ENCODE measurements at places on chromosomes 12 and 14.
A peak's percentile ranks its signal among the peaks of the same experiment; 100 is the strongest.

DNA sequence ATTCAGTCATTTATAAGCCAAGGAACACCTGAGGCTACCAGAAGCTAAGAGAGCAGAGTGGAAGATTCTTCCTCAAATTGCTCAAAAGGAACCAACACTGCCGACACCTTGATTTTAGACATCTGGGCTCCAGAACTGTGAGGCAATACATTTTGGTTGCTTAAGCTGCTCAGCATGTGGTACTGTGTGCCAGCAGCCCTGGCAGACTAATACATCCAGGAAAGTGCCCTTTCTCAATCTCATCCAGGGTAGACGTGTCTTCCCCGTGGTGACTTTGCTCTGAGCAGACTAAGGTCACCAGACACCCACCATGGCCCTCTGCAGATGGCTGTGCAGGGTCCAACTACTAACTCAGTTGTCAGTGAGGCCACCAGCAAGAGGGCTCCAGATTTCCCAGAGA, 122.8 kb downstream of the VRK1 start:
- no peak for DNase-seq

DNA sequence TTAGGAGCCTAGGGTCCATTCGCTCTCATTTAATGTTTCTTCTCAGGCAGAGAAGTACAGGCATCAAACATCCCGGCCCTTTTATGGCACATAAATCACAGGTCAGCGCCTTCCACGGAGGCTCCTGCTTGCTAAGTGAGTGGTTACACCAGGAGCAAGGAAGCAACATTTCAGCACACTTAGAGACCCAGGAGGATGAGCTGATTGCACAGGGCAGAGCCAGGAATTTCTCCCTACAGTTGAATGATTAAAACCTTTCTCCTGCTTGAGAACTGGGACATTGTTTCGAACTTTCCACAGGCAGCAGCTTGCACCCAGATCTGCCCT, 233.4 kb downstream of the SPTSSA start:
- no peak for DNase-seq

DNA sequence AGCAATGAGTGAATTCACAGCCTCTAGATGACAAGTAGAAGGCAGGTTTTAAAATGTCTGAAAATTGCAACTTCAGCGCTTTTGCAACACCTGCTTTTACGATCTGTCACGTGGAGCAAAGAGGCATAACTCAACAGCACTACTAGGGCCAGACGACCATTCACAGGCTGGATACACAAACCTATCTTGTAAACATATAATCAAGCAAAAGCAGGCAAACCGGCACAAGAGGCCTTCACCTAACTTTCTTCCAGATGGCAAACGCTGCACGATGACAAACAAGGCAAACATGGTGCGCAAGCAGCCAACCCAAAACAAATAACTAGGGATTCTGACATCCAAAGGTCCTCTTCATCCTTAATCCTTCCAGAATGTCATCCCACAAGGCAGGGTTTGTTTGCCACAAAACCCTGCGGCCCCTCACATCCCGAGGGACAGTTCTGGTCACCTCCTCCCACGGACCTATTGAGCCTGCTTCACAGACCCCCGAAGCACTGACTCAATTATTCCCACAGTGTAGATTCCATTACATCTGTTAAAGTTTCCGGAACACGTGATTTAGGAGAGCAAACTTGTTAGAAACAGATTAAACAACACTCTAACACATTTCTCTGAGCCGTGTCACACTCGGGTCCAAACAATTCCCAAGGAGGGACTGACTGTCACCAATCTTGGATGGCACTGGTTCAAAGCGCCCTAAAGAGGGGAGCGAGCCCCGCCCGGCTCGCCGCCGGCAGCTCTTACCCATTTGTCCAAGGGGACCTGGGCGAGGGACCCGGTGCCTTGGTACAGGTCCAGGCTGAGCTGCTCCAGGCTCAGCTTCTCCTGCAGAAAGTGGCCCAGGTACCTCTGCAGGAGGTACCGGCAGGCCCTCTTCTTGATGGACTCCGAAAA, 823 bp downstream of the ATG2B start:
- peak; percentile 29 for DNase-seq

DNA sequence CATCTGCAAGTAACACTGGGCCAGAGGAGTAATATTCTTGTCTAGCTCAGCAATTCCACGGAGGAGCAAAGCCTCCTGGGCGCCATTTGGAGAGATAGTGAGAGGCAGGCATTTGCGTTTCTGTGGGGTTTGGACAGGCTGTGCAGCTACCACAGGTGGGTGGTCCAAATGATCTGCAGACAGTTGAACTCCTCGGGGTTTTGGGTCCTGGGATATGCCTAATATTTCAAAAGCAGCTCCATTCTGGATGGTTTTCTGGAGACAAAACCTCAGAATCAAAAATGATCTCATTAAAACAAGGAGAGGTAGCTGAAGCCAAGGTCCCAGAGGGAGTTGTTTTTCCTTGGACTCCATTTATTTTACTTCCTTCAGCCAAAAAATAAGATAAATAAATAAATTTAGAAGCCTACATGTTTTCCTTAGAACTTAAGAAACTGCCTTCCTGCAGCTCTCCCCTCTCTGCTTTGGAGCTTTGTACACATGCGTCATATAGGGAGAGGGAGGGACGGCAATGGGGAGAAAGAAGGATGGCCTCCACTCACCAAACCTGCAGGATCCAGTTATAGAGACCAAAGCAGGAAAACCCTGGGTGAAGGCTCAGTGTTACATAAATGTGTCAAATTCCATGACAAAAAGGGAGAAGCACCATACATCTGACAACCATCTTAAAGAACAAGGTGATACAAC, 227.3 kb upstream of the DAAM1 start:
- DNase-seq: no peak

DNA sequence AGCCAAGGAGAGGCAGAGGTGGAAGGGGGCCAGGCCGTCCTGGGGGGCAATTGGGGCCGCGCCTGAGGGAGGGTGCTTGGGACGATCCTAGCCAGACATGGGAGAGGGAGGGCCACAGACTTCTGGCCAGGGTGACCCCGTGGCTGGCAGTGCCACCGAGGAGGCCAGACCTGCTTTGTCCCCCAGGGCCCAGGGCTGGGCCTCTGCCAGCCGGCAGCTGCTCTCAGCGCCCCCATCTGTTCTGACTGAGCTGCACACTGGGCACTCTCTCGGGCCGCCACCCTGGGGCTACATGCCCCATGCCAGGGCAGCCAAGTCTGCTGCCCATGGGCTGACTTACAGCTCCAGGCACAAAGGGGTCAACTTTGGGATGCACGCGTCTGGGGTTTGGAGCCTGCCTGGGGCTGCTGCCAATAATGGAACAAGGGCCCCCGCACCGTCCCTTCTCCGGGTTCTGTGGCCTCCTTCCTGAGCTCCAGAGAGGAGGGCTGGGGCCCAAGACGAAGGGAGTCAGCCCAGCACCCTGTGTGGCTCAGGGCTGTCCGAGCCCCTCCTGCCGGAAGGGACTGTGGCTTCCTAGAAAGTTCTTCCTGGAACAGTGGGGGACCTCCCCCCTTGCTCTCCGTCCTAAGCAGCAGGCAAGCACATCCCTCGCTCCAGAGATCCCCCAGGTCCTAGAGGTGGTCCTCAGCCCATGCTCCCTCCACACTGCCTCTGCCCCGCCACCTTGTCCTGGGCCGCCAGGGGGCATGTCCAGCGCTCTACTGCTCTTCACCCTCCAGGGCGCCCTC, 1.1 kb downstream of the ADSS1 start:
- DNase-seq: peak; percentile 46

DNA sequence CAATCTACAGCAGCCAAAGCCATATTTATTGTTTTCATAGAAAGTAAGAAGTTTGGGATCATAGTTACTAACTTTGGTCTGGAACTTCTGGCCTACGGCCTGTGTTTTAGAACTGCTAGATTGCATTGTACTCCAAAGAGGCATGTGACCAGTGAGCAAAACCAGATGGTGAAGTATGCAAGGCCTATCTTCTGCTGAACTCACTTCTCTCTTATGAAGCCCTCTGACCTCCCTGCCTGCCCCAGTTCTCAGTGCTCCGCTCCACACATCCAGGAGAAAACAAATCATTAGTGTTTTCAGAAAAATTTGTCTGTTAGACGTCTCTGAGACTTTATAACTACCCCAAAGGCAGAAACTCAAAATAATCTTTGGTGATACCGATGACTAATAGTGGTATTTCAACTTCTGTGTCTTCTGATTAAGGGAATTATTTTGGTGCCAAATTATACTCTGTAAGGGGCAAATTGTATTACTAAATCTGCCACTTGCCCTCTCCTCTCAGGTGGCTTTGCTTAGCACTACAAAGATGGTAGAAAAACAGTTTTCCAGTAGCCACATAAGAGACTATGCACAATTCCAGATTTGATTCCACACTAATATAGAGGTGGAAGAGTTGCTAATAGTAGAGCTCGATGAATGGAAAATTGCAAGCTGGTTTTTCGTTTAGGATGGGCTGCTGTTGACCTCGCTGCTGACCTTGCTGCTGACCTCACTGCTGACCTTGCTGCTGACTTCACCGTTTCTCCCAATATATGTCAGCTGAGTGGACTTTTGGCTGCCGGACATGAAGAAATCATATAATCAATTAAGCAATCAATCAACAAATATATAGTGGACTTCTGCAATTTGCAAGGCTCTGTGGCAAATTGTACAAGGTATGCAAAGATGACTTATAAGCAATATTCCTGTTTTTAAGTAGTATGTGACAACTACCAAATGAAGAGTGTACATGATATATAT, 147.5 kb downstream of the KITLG start:
- no peak for DNase-seq

- DNase-seq: no peak
These were observed 98.6 kb upstream of the FAR2 start for GRCh38 chr12:29050503-29050902.

- DNase-seq: no peak
These were observed 30.6 kb downstream of the KCNH5 start for GRCh38 chr14:63014621-63015020.

GRCh38 chr14:50920482-50921230, 23.6 kb downstream of the PYGL start:
- DNase-seq: no peak

GRCh38 chr14:61598980-61599379, 96.3 kb upstream of the HIF1A start:
- DNase-seq: no peak

GRCh38 chr14:55340482-55340881, 69.3 kb downstream of the FBXO34 start:
- no peak for DNase-seq

DNA sequence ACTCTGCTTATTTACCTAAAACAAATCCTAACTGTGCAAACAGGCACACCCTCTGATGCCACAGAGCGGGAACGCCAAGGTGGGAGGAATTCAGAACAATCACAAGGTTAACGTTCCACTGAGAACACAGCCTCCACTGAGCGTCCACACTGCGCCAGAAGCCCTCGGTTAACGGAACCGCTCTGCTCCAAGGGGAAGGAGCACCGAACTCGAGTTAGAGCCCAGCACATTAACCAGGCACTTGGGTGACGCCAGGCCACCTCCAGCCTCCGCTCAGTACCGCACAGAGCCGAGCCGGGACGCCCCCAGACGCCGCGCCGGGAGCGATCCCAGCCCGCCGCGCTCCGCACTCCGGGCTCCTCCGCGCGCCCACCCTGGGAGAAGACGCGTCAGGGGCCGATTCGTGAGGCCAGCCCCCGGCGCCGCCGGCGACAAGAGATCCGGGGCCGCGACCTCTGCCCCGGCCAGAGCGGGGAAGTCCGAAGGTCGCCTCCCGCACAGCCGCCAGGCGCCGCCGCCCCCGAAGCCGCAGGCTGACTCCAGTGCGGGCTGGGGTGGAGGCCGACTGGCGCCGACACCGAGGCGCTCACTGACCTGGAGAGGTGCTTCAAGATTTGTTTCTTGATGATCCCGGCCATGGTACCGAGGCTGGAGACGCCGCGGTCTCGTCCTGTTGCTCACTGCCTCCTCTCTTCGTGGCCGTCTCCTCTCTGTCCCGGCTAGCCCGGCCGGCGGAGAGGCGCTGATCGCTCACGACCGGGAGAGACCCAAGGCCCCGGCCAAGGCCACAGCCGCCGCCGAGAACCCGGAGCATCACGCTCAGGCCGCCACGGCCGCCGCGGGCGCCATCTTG, 450 bp downstream of the BLTP3B start:
- peak; percentile 34 for DNase-seq

DNA sequence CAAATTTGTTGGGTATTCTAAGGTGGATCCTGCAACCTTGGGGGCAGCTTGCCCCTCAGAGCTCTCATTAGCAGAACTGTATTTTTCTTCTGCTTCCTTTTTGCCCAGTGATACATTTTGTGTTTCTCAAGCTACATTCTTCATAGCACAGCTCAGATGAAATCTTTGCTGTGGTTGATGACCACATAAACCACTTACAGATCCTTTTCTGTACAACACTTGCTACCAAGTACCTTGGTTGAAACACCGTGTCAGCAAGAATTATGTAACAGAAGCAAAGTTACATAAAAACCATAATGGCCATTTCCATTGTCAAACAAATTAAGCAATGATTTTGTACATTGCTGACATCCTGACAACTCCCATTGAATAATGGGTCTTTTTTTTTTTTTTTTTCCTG, 9.7 kb upstream of the PLBD1 start:
- no peak for DNase-seq

- DNase-seq: no peak
These were observed 442.5 kb upstream of the PDE3A start for GRCh38 chr12:19925841-19926240.

GRCh38 chr12:94326727-94327126, 132.9 kb downstream of the CEP83 start:
- no peak for DNase-seq

- DNase-seq: no peak
These were observed 284.4 kb downstream of the MDGA2 start for GRCh38 chr14:47390831-47391504.

- DNase-seq: no peak
These were observed 60.6 kb downstream of the MYRFL start for GRCh38 chr12:69885658-69886057.

GRCh38 chr12:52608826-52609630, 7.8 kb upstream of the KRT72 start:
- no peak for DNase-seq

GRCh38 chr12:9813821-9814798, 13.2 kb upstream of the KLRF1 start:
- peak; percentile 13 for DNase-seq

DNA sequence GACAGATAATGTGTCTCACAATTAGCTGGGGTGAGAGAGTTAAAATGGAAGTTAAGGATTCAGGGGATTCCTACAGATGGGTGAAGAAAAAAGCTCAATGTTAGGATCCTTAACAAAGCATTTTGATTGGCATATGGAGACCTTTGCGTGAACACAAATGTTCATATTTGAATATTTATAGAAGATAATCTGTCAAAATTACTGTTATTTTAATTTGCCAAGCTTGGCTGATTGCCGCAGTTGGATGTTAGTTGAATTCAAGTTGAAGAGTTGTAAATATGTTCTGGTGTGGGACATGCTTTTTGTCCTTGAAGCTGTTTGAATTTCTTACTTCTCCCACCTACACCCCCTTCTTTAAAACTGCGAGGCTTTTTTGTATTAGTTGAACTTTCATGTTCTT, 91.2 kb downstream of the FUT8 start:
- no peak for DNase-seq

DNA sequence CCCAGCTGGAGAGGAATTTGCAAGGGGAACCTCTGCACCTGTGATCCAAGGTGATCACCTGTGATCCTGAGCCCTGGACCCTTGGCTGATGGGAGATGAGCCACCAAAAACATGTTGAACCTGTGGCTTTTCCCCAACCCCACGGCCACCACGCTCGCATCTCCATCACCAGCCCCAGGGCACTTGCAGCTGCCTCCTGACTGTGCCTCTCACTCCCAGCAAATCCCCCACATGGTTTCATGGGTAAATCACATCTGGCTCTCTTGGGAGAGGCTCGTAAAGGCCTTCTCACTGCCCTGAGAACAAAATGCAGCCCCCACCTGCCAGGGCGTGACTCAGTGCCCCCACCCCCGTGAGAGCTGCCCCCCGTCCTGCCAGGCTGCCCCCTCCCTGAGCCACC, 76.0 kb downstream of the RFLNA start:
- no peak for DNase-seq

- DNase-seq: no peak
These were observed 6.0 kb upstream of the ACVRL1 start for GRCh38 chr12:51901121-51901817.
